CD4-positive, alpha-beta T cell (primary cell): ENCODE measurements at places on chromosomes 1 and 21.

DNA sequence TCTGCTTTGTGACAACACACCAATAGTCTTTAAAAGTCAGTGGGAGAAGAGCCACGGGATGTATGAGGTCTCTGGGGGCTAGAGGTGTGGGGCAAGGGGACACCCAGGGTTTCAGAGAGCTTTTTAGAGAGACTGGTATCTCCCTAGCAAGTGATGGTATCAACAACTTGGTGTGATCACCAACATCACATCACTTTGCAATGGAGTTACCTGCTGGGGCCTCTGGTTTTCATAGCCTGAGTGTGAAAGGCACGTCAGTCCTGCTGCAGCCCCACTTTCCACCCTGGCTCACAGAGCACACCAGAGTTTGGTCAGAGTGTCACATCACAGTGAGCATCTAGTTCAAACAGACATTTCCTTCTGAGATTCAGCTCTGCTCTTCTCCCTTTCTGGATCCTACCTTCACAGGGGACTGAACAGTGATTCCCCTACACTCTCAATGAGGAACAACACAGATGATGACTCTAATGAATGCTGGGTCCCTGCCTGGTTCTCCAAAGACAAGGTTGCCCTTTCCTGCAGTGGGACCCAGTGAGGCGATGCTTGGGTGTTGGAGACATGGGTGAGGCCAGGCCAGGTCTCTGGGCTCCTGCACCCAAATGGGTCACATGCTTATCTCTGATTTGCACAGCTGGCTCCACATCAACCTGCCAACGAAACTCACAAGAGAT is 2.0 kb upstream of the MAN1C1 start:
- no peak for DNase-seq

GRCh38 chr21:15752763-15753407 is 23.1 kb downstream of the USP25 start:
- no peak for DNase-seq

DNA sequence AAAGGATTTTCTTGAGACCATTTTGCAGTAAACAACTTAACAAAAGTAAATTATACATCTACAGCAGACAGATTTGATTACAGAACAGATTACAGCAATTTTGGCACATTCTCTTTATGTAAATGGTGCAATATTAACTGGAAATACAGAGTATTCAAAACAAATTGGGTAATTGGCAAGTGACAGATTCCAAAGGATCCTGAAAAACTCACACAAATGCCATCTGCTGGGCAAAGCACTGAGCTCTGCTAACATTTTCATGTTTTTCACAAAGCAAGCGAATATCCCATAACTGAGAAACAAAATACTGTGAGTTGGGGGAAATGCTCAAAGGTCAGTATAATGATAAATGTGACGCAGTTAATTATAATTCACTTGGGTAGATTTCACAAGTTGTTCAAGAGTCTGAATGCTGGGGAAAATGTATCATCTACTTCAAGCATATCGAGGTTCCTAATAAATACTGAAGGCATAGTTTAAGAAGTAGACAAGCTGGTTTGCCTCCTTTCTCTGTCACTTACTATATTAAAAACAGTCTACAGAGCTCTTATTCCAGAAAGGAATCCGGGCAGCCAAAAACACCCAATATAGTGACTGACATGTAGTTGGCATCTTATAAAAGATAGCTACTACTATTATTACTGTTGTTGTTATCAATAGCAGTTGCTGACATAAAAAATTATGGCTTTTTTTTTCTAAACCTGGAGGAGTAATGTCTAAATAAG is 75.8 kb upstream of the SDC3 start:
- no peak for DNase-seq

GRCh38 chr1:215474940-215475339 is 92.2 kb upstream of the KCTD3 start:
- no peak for DNase-seq

- no peak for DNase-seq
These were observed 18.1 kb upstream of the COL18A1 start for GRCh38 chr21:45386728-45387371.

GRCh38 chr21:38211321-38211720 is 45.5 kb upstream of the KCNJ15 start:
- DNase-seq: no peak

DNA sequence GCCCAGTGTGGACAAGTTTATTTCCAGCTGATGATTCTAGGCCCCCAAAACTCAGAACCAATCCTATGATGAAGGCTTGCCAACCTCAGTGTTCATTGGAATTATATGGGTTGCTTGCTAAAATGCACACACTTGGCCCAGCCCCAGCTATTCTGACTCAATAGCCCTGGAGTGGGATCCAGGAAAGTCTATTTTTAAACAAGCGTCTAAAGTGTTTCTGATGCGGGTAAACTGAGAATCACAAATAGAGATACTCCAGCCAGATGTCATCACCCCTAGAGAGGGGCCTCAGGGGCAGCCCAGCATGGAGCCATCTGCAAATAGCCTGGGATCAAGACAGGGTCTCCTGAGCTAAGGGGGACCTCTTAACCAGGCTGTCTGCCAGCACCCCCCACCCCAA is 46.0 kb downstream of the PKP1 start:
- no peak for DNase-seq

GRCh38 chr1:70517444-70517843 is 106.4 kb downstream of the CTH start:
- DNase-seq: no peak

DNA sequence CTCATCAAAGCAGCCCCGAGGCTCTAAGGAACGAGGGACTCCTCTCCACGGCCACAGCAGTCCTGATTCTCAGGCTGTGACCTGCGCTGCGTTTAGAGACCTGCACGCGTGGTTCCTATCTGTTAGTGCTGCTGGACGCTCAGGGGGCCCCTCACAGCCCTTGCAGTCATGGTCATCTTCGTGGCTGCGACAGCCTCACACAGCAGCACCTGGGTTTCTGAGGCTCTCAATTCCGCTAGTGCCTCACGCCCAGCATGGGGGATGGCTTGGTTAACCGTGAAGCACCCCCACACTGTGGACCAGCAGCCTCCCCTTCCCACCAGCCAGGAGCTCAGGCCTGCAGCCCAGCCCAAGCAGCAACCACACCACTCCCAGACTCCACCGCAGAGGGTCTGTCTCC is 7.8 kb downstream of the MORN1 start:
- no peak for DNase-seq

GRCh38 chr1:52911541-52911940 is 10.0 kb downstream of the ECHDC2 start:
- no peak for DNase-seq

DNA sequence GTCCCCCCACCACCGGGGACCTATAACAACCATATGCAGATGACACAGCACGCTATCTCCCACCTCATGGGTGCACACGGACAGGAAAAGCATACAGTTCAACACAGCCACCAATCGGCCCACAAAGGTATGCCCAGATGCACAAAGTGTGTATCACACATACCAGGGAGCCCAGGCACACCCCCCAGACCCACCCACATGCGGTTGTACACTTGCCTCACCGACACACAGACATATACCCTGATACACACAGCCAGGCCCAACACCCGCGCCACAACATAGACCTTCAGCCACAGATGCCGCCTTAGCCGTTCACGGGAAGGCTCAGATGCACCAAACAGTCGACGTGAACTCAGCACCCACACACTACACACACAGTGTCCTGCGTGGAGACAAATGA is 5.5 kb downstream of the CROCC start:
- no peak for DNase-seq
